Endothelial cell of umbilical vein (primary cell): ENCODE measurements at places on chromosomes 12 and 14. TPM values are rescaled to one million over a fixed set of nuclear protein-coding genes. Genes with fewer than 3 reads are reported as not detected.
A peak's percentile ranks its signal among the peaks of the same experiment; 100 is the strongest.

The CIDEB gene
- 7.2 and 14.9 TPM in 2 replicates for polyA plus RNA-seq

DNA sequence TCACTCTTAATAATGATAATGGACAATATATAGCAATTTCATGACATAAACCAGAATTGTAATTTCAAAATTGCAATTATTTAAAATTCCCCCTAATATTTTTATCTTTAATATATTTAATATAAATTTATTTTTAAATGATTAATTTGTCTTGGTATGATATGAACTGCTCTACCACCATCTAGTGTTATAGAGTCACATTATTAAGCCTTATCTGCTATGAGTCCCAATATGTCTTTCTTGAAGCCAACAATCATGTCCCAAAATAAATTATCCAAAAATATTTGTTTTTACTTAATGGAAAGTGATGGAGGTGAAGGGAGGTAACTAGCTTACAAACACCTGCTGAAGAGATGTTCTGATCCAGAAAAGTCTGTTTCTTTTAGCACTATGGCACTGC is 151.4 kb downstream of the KCNC2 start:
- DNase-seq, result no peak

GRCh38 chr12:16884056-16884455 is 278.1 kb upstream of the LMO3 start:
- no peak for DNase-seq

- DNase-seq, result peak; percentile 40
Observed at GRCh38 chr14:63890553-63890952, 37.7 kb downstream of the SYNE2 start.

- no peak for DNase-seq
Observed at GRCh38 chr12:42990387-42990786, 400.8 kb upstream of the PRICKLE1 start.

DNA sequence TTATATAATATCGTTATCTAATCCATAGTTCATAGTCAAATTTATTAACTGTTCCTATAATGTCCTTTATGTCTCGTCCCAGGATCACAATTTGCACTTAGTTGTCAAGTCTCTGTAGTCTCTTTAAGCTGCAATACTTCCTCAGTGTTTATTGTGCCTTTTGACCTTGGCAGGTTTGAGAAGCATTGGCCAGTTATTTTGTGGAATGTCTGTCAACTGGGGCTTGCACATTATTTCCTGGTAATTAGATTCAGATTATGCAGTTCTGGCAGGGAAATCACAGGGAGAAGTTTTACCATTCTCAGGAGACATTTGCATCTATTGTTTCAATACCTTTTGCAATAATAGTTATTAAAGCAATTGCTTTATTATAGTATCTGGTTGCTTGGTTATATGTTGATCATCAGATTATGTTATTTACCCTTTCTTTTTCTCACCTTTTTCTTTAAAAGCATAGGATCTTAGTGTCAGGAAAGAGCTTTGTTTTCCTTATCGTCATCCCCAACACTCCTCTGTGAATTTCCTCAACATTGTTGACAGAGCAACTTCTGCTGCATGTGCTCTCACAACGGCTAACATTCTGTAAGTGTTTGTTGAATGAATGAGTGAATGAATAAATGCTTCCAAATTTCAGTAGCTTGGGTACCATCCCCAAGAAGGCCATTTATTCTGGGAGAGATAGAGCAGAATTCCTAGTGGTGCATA is 3.7 kb upstream of the ART4 start:
- peak; percentile 86 for DNase-seq

GRCh38 chr12:126734296-126734695 is 1532.7 kb upstream of the TMEM132C start:
- no peak for DNase-seq

DNA sequence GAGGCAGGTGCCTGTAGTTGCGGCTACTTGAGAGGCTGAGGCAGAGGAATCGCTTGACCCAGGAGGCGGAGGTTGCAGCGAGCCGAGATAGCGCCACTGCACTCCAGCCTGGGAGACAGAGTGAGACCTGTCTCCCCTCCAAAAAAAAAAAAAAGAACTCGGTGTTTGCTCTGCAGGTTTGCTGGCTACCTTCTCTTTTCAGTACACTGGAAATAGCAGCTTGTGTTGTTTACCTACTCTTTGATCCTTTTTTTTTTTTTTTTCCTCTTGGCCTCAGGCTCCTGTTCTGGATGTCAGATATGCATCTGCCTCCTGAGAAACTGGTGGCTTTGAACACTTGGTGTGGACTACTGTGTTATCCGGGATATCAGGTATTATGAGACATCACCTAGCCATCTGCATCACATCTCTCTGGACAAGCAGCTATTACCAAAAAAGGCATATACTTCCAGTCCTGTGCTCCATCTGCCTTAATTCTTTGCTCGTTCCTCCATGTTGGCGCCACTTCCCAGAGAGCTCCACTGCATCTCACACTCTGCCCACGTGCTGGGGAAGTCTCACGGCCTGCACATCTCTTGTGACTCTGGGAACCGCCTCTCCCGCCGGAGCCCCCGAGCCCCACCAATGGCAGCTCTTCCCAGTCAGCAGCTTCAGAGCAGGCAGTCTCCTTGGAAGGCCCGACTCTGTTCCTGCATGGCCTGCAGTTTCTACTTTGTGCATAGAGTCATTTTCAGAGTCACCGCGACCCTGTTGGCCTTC is 50.9 kb upstream of the TRAF3 start:
- no peak for DNase-seq

- DNase-seq, result no peak
Observed at GRCh38 chr14:68718023-68718990, 74.6 kb downstream of the ZFP36L1 start.
